NAMALWA (cell line): ENCODE measurements at places on chromosomes 1 and 21.
A peak's percentile ranks its signal among the peaks of the same experiment; 100 is the strongest.

DNA sequence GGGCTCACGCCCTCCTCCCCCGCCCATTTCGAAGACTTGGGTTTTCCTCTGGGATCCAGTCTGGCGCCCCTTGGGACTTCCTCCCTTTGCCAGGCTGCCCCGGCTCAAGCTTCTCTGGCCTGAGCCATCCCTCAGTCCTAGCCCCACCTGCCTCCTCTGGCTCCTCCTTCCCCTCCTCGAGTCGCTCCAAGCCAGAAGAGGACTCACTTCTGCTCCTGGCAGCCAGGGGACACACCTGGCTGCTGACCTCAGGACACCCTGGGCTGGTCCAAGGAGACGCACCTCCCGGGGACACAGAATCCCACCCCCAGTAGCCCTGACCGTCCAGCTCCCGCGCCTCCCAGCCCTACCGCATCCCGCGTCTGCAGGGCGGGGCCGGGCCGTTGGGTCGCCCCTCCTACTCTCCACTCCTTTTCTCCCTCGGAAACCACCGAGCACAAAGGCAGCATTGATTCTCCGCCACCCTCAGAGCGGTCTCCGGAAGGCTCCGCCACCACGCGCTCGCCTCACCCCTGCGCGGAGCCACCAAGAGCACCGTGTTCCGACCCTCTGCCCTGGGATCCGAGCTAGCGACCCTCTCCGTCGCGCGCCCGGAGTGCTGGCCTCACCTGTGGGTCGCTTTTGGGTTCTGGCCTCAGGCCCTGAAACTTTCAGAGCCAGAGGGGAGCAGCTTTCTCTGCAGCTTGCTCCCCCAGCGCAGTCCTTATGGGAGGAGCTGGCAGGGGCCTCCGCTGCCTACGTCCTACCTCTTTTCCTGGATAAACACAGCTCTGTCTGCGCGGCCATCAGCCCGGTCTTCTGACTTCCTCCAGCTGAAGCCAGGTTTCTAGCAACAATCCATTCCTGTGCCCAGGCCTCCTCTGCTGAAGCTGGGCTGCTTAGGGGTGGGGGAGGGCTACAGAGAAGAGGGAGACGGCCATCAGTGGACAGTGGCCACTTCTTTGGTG lies at the start of gene C2CD4D:
Gene C2CD4D (minus strand): TSS at position 364 of the 947 bp plus-strand sequence. CDS start 831 bp downstream, outside the sequence.
- no peak for DNase-seq

- no peak for DNase-seq
Observed at GRCh38 chr1:221689138-221689537, 52.8 kb downstream of the DUSP10 start.

DNA sequence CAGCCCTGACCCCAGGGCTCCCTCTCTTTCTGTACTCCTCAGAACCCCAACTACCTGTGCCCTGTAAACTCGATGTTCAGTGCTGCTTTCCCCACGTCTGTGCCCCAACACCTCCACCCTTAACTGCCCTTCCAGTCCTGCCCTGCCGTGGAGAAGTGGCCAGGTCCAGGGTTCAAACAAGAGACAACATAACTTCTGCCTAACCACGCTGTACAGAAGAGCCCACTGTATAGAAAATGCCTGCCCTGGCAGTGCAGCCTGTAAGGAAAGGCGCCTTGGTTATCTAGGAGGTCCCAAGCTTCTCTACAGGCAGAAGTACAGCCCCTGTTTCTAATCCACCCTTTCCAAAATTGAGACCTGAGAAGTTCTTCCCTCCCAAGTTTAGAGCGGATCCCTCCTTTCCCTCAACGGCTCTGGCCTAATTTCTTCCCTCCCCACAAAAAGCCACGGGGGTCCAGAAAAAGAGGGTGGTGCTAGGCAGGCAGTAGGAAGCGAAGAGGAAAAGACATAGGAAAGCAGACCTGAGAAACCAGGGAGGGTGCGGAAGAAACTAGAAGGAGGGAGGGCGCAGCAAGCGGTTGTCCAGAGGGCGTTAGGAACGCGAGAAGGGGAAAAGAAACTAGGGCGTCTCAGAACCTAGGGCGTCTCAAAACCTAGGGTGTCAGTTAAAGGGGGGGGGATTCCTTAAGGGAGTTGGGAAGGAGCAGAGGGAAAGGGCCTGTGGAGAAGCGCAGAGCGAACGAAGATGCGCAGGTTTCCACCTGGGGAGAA lies 3.2 kb downstream of the DMRTA2 start:
- no peak for DNase-seq

DNA sequence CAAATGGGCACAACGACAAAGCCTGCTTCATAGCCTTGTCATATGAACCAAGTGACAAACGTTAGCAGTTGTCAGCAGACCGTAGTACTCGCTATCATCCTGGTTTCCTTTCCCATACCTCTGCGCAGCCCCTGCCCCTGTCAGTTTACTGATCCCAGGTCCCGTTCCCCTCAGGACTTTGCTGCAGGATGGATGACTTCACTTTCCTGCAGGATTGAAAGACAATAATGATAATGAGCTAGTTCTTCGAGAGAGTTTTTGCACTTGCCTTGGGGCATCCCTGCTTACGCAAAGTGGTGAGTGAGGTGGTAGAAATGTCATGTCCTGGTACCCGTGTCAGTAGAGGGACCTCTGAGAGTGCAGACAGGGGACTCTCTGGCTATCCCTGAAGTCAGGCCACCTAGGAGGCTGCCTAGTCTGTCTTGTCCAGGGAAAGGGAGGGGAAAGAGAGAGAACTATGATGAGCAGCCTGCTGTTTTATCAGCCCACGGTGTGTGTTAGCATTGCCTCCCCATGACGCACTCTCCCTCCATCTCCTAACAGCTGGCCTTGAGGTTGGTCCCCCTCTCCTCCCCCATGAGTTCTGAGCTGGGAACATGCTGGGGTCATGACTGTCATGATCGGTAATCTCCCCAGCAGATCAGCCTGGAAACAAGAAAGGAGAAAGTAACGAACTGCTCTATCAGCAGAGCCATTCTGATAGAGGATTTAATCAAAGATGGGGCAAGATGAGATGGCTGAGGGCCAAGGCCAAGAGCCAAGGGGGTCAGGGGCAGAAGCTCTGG lies 53.7 kb downstream of the ELK4 start:
- DNase-seq = no peak

DNA sequence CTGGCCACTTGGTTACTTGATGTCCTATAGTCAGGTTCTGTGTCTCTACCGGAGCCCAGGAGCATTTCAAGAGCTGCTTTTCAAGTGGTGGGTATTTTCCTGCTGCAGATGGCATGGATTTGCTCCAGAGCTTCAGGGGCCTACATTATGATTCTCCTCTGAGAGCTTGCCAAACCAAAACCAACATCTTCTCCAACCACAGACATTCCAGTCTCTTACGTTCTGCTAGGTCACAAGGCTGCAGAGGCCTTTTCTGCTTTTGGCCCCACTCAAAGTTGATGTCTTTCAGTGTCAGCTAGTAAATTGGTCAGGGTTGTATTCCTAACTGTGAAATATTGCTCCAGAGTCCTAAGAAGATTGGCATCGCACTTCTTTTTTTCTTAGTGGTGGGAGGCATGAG lies 14.7 kb upstream of the AQP10 start:
- no peak for DNase-seq

DNA sequence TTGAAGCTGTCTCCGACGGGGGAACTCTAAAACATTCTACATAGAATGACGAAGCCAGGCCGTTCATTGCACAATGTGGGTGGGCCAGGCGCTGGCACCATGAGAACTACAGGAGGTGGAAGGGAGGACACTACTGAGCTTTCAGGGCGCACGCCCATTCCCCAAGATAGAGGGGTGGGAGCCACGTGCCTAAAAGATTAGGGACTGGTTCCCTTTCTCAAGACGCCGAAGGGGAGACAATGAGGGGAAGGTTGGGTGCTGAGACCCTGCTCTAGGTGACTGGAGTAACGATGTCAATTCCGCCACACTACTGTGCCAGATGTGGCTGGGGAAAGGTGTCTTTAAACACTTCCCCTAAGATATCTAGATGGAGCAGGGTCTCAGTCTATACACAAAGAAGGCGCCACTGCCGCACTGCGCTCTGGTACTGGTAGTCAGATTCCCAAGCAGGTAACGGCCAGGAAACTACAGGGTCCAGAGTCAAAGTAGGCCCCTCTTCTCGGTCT lies 782 bp downstream of the CSDE1 start:
- DNase-seq = peak; percentile 70

- DNase-seq = peak; percentile 91
Observed at GRCh38 chr1:78617615-78618026, 2.6 kb upstream of the IFI44L start.

DNA sequence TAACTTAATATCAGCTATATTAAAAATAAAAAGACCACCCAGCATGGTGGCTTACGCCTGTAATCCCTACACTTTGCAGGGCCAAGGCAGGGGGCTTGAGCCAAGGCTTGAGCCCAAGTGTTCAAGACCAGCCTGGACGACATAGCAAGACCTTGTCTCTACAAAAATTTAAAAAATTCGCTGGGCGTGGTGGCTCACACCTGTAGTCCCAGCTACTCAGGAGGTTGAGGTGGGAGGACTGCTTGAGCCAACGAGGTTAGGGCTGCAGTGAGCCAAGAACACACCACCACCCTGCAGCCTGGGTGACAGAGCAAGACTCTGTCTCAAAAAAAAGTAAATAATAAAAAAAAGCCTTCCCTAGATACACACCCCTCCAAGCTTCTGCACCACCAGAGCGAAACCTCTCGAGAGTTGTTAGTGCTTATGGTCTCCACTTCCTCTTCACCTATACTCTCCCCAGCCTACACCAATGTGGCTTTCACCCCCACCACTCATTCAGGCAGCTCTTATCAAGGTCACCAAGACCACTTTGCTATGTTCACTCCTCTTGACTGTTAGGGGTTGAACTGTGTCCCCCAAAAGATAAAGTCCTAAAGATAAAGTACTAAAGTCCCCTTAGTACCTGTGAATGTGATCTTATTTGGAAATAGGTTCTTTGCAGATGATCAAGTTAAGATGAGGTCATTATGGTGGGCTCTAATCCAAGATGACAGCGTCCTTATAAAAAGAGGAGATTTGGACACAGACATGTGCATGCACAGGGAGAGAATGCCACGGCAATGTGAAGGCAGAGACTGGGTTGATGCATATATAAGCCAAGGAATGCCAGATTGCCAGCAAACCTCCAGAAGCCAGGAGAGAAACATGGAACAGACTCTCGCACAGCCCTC lies 6.8 kb upstream of the PPP1R15B start:
- DNase-seq = peak; percentile 40

- DNase-seq = no peak
Observed at GRCh38 chr1:28591708-28592320, at the start of gene RAB42. Gene RAB42 (plus strand): TSS chr1:28592265. CDS start chr1:28592512, 247 bp downstream.
